ENCODE measurements at places on chromosomes 7 and 10. TPM values are rescaled to one million over a fixed set of nuclear protein-coding genes. Genes with fewer than 3 reads are reported as not detected.
A peak's percentile ranks its signal among the peaks of the same experiment; 100 is the strongest.

DNA sequence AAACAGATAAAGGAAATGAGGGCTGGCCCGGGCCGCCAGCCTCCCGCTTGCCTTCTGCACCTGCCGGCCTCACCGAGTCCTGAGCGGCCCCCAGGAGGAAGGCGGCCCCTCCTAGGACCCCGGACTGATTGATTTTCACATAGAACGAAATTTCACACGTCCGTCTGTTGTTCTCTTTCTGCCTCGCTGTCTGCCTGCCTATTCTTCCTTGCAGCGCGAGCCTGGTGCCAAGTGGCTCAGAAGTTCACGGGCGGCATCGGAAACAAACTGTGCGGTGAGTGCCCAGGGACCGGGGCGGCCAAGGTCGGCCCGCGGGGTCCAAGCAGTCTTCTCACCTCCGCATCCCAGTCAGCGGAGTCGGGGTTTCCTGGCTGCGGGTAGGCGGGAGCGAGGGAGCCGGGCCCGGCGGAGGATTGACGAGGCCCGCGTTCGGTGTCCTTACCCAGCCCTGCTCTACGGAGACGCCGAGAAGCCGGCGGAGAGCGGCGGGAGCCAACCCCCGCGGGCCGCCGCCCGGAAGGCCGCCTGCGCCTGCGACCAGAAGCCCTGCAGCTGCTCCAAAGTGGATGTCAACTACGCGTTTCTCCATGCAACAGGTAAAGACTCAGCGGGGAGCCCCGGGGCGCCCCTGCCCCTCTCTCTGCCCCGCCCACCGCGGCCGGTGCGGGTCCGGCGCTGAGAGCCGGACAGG is 967 bp downstream of the GAD2 start:
- H3K4me1 ChIP-seq: peaks cover 4% of the 10 kb centered on the region
- no peak overlapping the region for H3K27ac ChIP-seq
- no peak overlapping the region for H3K4me3 ChIP-seq
- peaks cover 97% of the 10 kb centered on the region for H3K27me3 ChIP-seq
- no peak for DNase-seq

The SPDYE8 gene
- not detected for polyA plus RNA-seq

- H3K4me1 ChIP-seq: no peaks in the 10 kb centered on the region
- H3K27ac ChIP-seq: no peak overlapping the region
- H3K36me3 ChIP-seq: no peaks in the 10 kb centered on the region
- no peak overlapping the region for H3K4me3 ChIP-seq
- no peak for DNase-seq
These were observed 21.5 kb downstream of the LRRN3 start for GRCh38 chr7:111112439-111112838.

The NEUROG3 gene
- polyA plus RNA-seq: 0.05 TPM

The ZNF33A gene
- 10.4 TPM for polyA plus RNA-seq

DNA sequence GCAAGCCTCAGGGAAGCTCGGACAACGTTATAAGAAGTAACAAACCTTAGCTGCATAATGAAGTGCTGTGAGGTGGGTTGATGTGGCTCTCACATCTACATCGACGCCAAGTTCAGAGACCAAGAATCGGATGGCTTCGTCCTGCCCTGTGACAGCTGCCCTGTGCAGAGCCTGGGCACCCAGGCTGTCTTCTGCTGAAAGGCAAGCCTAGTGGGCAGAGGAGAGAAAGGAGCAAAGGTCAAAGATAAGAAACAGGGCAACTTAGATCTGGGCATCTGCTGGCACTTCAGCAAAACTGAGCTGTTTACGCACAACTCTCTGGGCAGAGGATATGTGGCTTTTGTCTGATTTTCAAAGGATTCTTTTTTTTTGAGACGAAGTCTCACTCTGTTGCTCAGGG is 6.7 kb downstream of the ANKRD16 start:
- no peaks in the 10 kb centered on the region for H3K27me3 ChIP-seq
- H3K4me3 ChIP-seq: no peak overlapping the region
- H3K36me3 ChIP-seq: peaks cover 9% of the 10 kb centered on the region
- peaks cover 3% of the 10 kb centered on the region for H3K4me1 ChIP-seq
- DNase-seq: no peak

DNA sequence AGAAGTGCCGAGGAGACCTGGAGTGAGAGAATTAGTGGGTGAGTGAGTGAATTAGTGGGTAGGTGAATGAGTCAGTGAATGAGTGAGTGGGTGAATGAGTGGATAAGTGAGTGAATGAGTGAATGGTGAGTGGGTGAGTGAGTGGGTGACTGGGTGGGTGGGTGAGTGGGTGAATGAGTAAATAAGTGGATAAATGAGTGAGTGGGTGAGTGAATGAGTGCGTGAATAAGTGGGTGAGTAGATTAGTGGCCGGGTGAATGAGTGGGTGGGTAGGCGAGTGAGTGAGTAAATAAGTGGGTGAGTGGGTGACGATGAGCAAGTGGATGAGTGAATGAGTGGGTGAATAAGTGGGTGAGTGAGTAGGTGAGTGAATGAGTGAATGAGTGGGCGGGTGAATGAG is 243.7 kb upstream of the MGMT start:
- no peak overlapping the region for H3K27ac ChIP-seq
- no peak overlapping the region for H3K4me3 ChIP-seq
- no peak for DNase-seq
- no peaks in the 10 kb centered on the region for H3K27me3 ChIP-seq
- H3K36me3 ChIP-seq: no peaks in the 10 kb centered on the region

GRCh38 chr7:124255041-124255655 is 222.3 kb upstream of the TMEM229A start:
- H3K27me3 ChIP-seq: no peaks in the 10 kb centered on the region
- no peak overlapping the region for H3K27ac ChIP-seq
- peak; percentile 55 for DNase-seq
- H3K4me3 ChIP-seq: no peak overlapping the region
- H3K4me1 ChIP-seq: no peaks in the 10 kb centered on the region

GRCh38 chr10:125554753-125555152 is 128.2 kb downstream of the TEX36 start:
- no peaks in the 10 kb centered on the region for H3K36me3 ChIP-seq
- peaks cover 5% of the 10 kb centered on the region for H3K4me1 ChIP-seq

The ITGA8 gene
- 4.7 TPM for polyA plus RNA-seq

GRCh38 chr10:28382525-28383269 is 79.8 kb upstream of the MPP7 start:
- peaks cover 2% of the 10 kb centered on the region for H3K4me1 ChIP-seq
- no peaks in the 10 kb centered on the region for H3K27me3 ChIP-seq
- no peak overlapping the region for H3K4me3 ChIP-seq
- DNase-seq: no peak

- peak overlapping the region; percentile 17 for H3K4me3 ChIP-seq
- peaks cover 46% of the 10 kb centered on the region for H3K27me3 ChIP-seq
- H3K36me3 ChIP-seq: no peaks in the 10 kb centered on the region
- H3K4me1 ChIP-seq: no peaks in the 10 kb centered on the region
These were observed 1.2 kb downstream of the MLXIPL start for GRCh38 chr7:73622909-73623797.

- H3K27me3 ChIP-seq: no peaks in the 10 kb centered on the region
- no peaks in the 10 kb centered on the region for H3K36me3 ChIP-seq
- peak overlapping the region; percentile 74 for H3K27ac ChIP-seq
These were observed 162.9 kb downstream of the GRK5 start for GRCh38 chr10:119370111-119370741.

DNA sequence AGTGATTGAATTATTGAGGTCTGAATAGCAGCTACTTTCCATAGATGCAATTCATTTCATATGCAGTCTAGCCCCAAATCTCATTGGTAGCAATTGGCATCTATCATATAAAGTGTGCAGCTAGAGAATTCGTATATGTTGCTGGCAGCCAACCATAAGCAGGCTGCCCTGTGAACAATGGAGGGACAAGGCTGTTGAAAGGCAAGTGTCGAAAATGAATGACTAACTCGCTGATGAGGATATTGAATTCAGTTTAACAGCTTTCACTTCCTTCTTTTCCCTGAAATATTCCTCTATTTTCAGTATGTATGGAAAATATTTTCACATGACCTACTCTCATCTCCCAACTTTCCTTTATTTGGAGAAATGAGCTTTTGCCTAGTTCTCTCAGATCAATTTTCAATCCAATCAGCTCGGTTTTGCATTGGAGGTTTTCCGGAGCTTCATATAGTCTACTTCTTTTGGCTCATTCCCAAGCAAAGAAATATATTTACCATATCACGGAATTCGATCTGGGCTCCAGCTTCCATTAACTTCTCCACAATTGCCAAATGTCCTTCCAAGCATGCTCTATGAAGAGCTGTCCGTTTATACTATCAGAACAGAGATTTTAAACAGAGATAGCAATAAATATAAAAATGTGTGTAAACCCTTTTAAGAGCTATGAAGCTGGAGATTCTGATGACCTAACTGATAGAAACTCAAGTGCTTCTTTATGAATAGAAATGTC is 3.5 kb downstream of the ANKRD1 start:
- no peaks in the 10 kb centered on the region for H3K36me3 ChIP-seq
- H3K27ac ChIP-seq: peak overlapping the region; percentile 81
- H3K27me3 ChIP-seq: no peaks in the 10 kb centered on the region
- H3K4me3 ChIP-seq: no peak overlapping the region
- no peak for DNase-seq

DNA sequence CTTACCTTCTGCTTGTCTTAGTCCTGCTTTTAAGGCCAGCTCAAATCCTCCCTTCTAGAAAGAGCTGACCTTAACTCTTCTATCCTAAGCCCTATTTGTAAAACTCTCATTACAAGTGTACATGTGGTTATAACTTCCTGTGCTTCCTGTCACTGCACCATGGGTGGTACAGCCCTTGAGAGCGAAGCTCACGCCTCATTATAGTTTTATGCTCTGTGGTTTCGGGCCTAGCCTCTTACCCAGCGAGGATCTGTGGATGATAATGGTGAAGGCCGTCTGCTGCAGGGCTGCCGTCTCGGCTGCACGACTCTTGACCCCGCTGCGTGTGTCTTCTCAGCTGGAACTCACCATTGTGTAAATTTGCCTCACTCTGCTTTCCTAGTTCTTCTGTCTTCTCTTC is 74.6 kb downstream of the CUL1 start:
- peaks cover 7% of the 10 kb centered on the region for H3K36me3 ChIP-seq
- no peaks in the 10 kb centered on the region for H3K4me1 ChIP-seq
- H3K27ac ChIP-seq: no peak overlapping the region
- no peaks in the 10 kb centered on the region for H3K27me3 ChIP-seq
- no peak for DNase-seq
- no peak overlapping the region for H3K4me3 ChIP-seq

The FAM25G gene
- polyA plus RNA-seq: not detected

DNA sequence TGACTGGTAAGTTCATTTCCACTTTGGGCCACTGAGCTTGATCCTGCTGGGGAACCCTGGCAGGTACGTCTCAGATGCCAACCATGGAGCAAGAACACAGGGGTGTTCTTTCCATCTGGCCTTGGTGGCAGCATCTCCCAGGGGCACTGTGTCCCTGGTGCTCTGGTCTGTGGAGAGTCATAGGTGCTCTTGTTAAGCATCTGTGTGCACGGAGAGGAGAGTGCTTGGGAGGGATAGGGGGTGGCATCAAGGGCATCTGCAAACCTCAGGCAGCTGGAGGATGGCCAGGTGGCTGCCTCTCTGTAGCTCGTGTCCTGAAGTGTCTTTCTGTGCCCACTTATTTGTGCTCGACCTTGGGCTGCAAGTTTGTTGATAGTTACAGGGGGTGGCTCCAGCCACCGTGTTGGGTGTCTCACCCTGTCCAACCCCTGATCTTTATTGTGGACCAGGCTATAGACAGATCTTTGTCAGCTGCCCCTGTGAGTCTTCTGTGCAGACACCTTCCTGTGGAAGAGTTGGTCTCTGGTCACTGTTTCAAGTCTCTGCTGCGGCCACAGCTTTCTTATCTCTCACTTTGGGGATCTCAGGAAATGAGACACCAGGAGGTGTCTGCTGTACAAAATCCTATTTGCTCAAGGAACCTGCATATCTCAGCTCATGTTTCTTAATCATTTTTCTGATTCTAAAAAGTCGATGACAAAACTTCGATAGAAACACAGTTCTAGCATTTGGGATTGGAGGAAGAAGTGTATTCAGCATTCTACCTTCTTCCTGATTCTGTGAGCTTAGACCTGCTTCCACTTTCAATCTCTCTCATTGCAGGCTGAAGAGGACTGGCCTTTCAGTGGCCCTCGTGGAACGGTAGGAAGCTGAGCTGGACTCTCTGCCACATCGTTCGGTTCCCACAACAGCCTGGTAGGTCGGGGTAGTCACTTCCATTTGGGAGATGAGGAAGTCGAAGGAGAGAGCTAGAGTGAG is 17.2 kb upstream of the GIMAP8 start:
- no peaks in the 10 kb centered on the region for H3K36me3 ChIP-seq
- H3K4me3 ChIP-seq: no peak overlapping the region
- H3K27me3 ChIP-seq: no peaks in the 10 kb centered on the region
- peaks cover 5% of the 10 kb centered on the region for H3K4me1 ChIP-seq
- no peak overlapping the region for H3K27ac ChIP-seq

- DNase-seq: peak; percentile 73
- no peak overlapping the region for H3K27ac ChIP-seq
- no peak overlapping the region for H3K4me3 ChIP-seq
- H3K27me3 ChIP-seq: no peaks in the 10 kb centered on the region
- H3K36me3 ChIP-seq: no peaks in the 10 kb centered on the region
These were observed 38.5 kb downstream of the CRTAC1 start for GRCh38 chr10:97991871-97992270.

DNA sequence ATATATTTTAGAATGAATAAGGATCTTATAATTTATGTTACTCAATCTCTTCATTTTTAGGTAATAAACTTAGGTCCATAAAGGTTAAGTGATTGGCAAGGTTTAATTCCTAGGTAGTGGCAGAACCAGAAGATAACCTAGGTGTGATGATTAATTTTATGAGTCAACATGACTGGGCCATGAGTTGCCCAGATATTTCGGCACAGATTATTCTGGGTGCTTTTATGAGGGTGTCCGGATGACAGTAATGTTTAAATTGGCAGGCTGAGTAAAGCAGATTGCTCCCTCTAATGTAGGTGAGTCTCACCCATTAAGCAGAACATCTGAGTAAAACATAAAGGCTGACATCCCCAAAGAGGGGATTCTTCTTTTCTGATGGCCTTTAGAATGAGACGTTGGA is 1349.3 kb upstream of the CELF2 start:
- no peak overlapping the region for H3K27ac ChIP-seq
- H3K36me3 ChIP-seq: no peaks in the 10 kb centered on the region
- no peaks in the 10 kb centered on the region for H3K27me3 ChIP-seq
- DNase-seq: no peak
- no peaks in the 10 kb centered on the region for H3K4me1 ChIP-seq

The PHTF2 gene
- polyA plus RNA-seq: 7.2 TPM

DNA sequence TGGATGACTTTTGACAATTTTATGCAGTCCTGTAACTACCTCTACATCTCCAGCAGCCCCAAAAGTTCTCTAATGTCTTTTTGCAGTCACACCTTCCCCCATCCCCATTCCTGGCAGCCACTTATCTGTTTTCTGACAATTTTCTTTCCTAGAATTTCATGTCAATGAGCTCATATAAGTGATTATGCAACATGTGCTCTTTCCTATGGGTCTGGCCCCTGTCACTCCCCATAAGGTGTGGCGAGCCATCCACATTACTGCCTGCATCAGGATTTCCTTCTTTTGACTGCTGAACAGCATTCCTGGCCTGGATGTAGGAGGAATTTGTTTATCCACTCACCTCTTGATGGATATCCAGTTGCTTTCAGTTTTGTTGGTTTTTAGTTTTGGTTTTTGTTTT is 146.7 kb upstream of the MGMT start:
- no peak overlapping the region for H3K27ac ChIP-seq
- H3K4me1 ChIP-seq: no peaks in the 10 kb centered on the region
- no peaks in the 10 kb centered on the region for H3K36me3 ChIP-seq
- DNase-seq: no peak
- H3K4me3 ChIP-seq: no peak overlapping the region

- H3K4me1 ChIP-seq: no peaks in the 10 kb centered on the region
- H3K27me3 ChIP-seq: no peaks in the 10 kb centered on the region
- no peak for DNase-seq
- no peak overlapping the region for H3K27ac ChIP-seq
- H3K4me3 ChIP-seq: no peak overlapping the region
These were observed 233.8 kb upstream of the PRKCQ start for GRCh38 chr10:6813856-6814255.

The GCK gene
- polyA plus RNA-seq: 0.45 TPM

All from lung (tissue), 17 donors.